ENCODE measurements at places on chromosomes 4 and X. TPM values are rescaled to one million over a fixed set of nuclear protein-coding genes. Genes with fewer than 3 reads are reported as not detected.

DNA sequence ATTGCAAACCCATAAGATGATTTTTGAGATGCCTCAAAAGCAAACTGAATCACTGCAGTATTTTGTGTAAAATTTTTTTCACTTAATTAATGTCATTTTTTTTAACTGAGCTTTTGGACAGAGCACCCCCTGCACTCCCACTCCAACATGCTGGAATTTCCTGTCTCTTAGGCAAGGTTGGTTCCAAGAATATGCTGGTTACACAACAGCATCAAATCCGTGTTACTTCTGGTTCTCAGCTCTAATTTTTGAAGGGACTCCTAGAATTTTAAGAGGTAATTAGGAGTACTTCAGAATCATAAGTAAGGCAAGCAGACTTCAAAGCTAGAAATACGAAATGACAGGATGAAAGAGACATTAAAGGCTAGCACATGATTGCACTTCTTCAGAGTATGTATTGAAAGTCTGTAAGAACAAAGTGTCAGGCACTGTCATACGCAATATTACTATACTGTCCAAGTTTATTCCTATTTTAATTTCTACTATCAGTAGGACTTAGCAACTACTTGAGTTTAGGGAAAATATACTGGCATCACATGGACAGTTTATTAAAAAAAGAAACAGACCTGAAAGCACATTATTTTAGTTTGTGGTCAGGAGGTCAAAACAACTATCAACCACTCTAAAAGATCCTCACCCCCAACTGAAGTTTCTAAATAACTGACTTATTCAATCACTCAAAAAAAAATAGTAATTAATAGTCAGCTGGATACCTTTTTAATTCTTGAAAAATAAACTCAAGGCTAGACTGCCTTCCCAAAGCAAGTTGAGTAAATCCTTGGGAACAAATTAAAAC, 1.6 kb upstream of the JCHAIN start:
- H3K36me3 ChIP-seq = no peaks in the 10 kb centered on the region
- H3K27me3 ChIP-seq = no peaks in the 10 kb centered on the region
- no peak for DNase-seq
- H3K27ac ChIP-seq = no peak overlapping the region
- H3K4me3 ChIP-seq = no peak overlapping the region

Gene FABP2
- not detected for total RNA-seq

Gene SPANXA1
- not detected for total RNA-seq

Gene GLRA3
- not detected for total RNA-seq

Gene ASB5
- total RNA-seq = not detected
